NCI-H2171 (cell line): ENCODE measurements at places on chromosomes 4 and X.

DNA sequence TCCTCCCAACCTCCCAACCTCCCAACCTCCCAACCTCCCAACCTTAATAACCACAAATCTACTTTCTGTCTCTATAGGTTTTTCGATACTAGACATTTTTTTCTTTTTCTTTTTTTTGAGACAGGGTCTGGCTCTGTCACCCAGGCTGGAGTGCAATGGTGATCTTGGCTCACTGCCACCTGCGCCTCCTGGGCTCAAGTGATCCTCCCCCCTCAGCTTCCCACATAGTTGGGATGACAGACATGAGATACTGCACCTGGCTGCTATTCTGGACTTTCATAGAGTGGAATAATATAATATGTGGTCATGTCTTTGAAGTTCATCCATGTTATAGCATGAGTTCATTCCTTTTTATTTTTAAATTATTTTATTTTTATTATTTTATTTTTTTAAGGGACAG lies 39.5 kb upstream of the ZFX start:
- DNase-seq: no peak

- no peak for DNase-seq
These were observed 1350.5 kb upstream of the PABPC4L start for GRCh38 chr4:135552131-135552530.

DNA sequence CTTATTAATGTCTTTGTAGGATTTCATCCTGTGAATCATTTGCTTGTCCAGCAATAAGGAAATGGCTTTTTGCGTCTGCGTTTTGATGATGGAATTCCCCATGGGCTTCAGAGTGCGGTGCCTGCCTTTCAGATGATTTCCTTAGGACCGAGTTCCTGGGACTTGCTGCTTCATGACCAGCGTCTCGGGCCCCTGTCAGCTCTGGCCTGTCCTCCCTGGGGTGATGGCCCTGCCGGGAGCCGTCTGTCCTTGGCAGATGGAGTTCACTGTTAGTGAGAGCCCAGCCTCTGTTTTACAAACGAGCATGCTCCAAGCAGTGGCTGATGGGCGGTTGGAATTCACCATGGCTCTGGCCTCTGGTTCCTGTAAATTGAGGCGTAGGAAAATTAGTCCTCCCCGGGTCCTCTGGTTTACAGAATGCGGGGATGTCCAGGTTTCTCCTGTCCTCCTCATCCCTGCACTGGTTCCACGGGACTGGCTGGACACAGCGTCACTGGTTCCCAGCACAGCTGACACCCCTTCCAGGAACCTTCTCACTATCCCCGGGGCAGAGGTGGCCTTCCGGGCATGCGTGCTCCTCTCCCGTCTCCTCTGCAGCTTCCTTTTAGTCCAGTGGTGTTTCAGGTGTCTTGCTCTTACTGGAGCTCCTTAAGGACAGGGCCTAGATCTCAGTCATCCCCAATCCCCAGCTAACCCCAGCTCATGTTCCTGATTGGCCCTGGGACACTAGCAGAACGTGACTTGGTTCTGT lies 34.9 kb downstream of the TBC1D14 start:
- DNase-seq: no peak

GRCh38 chr4:136281307-136281706 lies 1251.0 kb downstream of the PCDH18 start:
- DNase-seq: no peak

DNA sequence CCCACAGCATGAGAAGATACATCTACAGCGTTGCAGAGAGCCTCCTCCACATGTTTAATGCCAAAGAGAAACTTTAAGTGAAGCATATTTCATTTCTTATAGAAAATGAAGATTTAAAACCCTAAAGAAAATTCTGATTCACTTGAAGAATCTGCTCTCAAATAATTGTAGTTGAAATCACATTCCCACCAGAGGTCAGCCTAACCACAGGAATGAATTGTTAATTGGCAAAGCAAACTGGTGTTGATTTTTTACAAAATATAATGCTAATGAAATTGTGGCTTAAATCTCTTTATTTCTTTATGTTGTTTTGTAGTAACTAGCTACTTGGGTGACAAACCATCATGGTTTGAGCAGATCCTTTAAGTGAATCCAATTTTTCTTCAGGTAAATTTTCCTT lies 31.1 kb upstream of the WDR17 start:
- DNase-seq: peak; percentile 0

GRCh38 chr4:24067367-24068193 lies 177.7 kb upstream of the PPARGC1A start:
- DNase-seq: peak; percentile 8

DNA sequence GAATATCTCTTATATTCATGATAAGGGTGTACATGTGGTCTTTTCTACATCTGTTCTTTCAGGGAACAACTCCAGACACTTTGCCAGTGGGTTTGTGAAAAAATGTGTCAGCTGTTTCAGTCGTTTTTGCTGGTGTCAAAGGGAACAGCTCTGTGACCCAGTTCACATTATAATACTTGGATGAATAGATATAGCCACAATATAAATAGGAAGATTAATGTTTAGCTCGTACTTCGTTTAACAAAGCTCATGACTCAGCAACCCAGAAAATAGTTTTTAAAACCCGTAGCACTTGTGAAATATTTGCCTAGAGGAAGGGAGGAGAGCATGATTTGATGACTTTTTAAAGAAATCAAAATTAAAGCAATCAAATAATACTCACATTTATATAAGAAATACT lies 7.9 kb downstream of the LIAS start:
- DNase-seq: no peak

DNA sequence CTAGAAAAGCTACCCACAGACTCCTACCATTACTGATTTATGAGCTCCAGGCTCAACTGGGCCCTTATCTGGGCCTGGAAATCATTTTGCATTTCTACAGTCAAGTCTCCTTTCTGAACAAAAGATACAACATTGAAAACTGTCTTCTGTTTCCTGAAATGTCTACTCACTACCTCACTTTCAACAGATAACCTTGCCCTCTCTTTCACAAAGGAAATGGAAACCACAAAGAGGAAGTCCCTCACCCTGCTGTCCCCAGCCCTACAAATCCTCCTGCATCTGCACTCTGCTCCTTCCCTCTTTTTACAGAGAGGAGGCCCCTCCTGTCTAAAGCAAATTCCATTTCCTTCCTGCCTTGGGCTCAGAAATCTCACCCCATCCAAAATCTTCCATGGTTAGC lies 24.8 kb upstream of the CYBB start:
- no peak for DNase-seq

- DNase-seq: no peak
These were observed 11.2 kb downstream of the TRAPPC11 start for GRCh38 chr4:183670251-183670650.

DNA sequence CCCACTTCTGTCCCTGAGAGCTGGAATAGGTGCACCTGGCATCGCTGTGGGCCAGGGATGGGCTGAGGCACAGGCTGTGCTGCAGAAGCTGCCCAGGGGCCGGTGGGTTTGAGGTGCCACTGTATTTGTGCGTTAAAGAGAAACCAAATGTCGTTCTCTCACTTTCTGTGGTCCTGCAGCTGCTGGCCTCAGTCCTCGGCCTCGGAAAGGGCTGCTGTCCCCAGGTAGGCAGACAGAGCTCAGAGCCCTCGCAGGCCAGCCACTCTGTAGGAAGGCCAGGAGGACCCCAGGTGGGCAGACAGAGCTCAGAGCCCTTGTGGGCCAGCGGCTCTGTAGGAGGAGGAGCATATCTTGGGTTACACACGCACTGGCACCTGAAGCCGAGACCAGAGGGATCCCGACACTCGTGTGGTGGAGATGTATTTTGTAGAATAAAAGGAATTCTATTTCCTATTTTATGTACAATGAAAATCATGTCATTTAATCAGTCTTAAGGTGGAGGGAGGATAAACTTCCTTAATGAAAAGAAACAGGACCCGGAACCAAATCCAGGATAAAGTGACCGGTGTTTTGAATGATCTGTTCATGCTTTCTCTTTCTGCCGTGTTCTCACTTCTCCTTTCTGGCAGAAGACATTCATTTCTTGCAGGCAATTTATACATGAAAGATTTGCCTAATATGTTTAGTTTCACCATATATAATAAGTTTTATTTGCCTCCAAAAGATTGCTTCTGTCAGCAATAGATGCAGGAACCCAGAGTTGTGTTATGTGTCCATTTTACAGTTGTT lies 54.4 kb upstream of the HGFAC start:
- no peak for DNase-seq

GRCh38 chrX:54288968-54289367 lies 68.9 kb downstream of the WNK3 start:
- DNase-seq: no peak

GRCh38 chr4:41839916-41840854 lies 91.7 kb upstream of the PHOX2B start:
- no peak for DNase-seq

- DNase-seq: no peak
These were observed 298.1 kb downstream of the INPP4B start for GRCh38 chr4:142547974-142548373.

GRCh38 chr4:25809996-25810395 lies 52.8 kb downstream of the SEL1L3 start:
- no peak for DNase-seq

- DNase-seq: no peak
These were observed 30.7 kb downstream of the TAF7L start for GRCh38 chrX:101260435-101260834.

DNA sequence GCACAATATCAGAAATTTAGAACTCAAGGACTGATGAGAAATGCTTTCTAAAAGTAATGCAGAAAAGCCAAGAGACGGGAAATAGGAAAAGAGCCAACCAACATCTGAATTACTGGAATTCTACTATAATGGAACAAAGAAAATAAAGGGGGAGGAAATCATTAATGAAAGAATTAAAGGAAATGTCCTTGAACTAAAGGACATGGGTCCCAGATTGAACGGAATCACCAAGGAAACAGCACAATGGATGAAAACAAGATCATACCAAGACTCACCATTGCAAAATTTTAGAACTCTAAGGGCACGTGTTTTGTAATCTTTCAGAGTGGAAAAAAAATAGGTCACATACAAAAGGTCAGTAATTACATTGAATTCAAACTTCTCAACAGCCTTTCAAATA lies 35.9 kb downstream of the HPGDS start:
- no peak for DNase-seq

- no peak for DNase-seq
These were observed 14.7 kb upstream of the GSX2 start for GRCh38 chr4:54085284-54085683.

- DNase-seq: no peak
These were observed 160.3 kb downstream of the OR13H1 start for GRCh38 chrX:131704136-131704695.

DNA sequence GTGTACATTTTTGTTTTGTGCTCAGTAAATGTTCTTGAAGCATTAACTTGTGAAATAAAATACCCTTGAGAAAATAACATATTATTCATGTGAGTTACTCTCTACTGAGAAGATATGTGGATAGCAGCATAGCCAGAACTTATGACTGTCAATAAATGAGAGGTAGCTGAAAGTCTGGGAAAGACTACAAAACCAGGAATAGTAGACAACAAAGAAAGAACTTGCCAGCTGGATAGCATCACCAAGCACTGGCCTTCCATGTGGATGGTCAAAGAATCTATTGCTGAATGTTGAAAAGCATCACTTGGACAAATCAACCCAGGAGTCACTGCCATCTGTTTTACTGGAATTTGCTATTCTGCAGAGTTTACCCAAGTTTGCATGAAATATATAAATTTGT lies 650.0 kb upstream of the HTR2C start:
- DNase-seq: no peak

- DNase-seq: no peak
These were observed 400.5 kb downstream of the PDGFC start for GRCh38 chr4:156571146-156571545.

- DNase-seq: no peak
These were observed 16.7 kb upstream of the PPA2 start for GRCh38 chr4:105490523-105490922.

GRCh38 chrX:16705370-16705769 lies 7.1 kb downstream of the CTPS2 start:
- DNase-seq: no peak

DNA sequence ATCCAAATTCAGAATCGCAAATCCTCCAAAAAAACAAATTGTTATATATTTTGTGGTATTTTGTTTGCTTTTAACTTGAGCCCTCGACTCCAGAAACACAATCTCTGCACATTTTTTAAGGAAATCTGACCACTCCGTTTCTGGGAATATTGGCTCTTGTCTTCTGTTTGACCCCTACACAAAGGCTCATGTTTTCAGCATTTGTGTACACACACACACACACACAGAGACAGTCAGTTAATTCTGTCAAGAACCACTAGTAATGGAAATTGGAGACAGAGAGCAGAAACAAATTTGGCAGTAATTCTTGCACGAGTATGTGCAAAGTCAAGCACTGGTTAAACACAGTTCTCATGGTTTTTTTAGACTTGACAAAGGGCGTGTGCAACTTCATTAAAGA lies 115.4 kb downstream of the AFAP1 start:
- no peak for DNase-seq

GRCh38 chrX:119481323-119481801 lies 13.1 kb downstream of the SLC25A5 start:
- no peak for DNase-seq

DNA sequence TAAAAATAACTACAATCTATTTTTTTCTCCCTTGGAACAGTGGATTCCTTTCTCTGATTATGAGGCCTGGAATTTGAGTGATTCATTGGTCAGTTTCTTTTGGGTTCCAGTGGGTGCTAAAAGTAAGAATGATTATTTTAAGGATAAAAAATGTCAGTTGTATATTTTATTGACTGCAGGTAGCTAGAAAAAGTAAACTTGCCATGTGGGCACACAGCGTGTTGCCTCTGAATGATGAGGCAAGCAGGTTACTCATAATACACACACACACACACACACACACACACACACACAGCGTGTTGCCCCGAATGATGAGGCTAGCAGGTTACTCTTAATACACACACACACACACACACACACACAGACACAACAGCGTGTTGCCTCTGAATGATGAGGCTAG lies 13.8 kb downstream of the GALNT7 start:
- no peak for DNase-seq

- DNase-seq: no peak
These were observed 132.8 kb downstream of the DTHD1 start for GRCh38 chr4:36414248-36414647.
